ENCODE measurements at places on chromosomes 1 and 21.

DNA sequence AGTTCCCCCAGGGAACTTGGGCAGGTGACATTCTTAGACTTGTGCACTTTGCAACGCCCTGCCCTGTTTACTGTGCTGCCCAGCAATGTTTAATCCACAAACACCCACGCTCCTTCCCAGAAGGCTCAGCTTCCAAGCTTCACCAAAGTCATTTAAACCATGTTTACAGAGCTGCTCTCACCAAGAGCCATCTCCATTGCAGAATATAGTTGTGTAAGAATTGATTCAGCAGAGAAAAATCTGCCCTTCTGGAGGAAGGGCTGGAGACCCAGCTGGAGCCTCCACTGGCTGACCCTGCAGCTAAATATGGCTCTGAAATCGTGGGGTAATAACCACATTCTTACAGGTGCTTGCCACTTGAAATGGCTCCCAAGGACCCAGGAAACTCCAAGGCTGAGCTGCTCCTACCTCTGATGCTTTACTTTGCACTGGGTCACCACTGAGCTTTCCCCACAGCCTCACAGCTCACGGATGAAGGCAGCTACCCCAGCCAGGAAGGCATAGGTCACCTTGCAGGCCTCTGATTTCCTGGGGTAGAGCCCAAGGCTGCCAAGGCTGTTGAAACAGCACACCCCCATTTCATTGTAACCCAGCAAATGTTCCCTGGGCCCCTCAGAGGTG is 8.7 kb downstream of the CAPN2 start:
- no peak for DNase-seq

DNA sequence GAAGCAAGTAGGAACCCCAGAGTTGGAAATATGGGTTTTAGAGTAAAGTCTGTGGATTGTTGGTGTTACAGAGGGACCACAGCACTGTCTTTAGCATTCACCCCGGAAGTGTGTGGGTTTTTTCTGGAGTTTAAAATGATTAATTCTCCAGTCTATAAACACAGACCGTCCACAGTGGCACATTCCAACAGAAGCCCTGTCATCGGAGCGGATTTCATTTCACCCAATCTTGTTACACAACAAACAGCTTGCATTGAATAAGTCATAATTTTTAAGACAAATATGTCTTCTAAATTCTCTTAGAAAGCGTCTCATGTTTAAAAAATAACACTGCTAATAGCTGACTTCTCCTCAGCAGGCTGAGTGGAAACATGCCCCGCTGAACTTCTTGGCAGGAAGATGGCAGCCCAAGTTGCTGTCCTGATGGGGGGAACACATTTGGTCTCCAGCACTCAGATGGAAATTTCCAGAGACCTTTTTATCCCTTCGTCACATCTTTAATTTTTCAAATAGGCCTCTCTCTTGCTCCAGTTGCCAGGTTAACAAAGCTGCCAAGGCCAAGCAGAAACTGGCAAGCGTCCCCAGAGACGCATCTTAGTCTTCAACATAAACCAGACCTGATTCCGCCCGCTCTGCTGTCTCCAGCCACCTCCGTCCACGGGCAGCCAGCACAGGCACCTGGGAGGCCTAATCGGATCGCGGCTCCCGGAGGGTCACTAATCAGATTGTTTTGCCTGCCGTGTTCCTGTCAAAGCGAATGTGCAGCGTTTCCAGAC is 28.8 kb upstream of the SLC19A1 start:
- DNase-seq, result no peak

DNA sequence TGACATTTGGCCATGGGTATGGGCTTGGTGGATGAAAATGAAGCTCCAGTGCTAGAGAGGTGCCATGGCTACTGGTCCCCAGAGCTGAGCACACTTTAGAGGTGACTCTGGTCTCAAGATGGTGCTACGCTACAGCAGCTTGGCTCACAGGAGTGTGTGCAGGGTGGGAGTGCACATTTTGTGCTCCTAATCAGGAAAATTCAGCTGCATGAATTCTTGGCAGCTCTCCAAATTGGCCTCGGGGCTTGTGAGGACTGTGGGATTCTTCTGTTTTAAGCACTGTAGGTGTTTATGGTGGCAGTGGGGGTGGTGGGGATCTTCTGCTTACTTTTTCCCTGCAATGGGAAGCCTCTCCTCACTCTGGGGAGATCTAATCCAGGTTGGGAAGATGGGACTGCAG is 17.3 kb upstream of the TIPRL start:
- no peak for DNase-seq

DNA sequence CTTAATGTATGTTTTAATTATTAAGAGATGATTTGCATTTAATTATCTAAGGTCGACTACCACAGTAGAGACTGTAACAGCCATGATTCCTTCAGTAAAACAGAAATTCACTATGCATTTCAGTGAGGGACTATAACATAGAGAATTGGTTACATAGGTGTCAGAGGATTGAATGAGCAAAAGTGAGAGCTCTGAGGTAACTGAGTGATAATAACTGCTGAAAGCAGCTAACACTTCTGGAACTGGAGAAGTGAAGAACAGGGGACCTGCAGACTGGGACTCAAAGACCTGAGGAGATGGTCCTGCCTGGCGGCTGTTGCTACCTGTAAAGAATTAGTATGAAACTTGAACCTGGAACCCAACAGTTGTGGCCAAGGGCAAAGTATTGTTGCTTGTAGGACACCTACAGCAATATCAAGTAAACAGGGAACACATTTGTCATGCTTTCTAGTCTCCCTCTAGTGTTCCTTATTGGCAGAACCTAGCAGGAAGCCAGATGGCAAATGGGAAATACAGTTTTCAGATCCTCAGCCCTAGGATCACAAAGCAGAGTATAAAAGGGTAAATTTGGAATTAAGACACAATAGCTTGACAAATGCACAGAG is 110.6 kb downstream of the HS2ST1 start:
- peak; percentile 7 for DNase-seq

DNA sequence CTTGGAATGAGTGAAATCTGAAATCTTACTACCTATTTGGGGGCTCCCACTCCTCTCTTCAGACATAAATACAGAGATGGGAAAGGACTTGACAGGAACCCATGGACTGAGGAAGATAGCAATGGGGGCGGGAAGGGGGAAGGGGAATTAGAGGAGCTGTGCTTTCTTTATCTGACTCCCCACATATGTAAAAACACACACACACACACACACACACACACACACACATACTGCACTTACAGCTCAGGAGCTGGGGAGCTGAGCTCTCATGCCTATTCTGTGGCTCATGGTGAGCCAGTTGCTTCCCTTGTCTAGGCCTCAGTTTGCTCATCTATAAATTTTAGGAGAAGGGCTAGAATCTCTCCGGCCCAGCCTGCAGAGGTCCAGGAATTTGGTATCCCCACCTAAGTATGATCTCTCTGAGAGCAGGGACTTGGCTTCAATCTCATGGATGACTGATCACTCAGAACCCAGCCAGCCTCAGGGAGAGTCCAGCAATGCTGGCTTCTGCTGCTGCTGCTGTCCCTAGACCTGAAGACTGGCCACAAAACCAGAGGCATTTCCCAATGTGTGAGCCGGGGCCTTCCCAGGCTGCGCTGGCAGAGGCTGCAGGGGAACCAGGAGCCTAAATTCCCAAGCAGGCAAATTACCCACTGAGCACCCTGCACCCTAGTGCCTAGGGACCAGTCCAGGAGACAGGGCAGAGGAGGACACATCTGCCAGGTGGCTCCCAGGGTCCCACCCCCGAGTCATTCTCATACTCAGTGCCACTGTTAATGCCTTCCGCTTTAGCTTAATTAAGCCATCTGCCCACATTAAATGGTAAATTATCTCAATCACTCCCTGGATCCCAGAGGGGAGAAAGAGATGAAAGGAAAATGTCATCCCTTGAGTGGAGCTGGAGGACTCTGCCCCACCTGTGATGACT is 57.5 kb upstream of the RBM15 start:
- no peak for DNase-seq

GRCh38 chr1:150875197-150876118 is 941 bp downstream of the ARNT start:
- DNase-seq, result no peak

- peak; percentile 21 for DNase-seq
These were observed 6.9 kb upstream of the ANKRD35 start for GRCh38 chr1:145892486-145893087.

GRCh38 chr1:97348599-97349265 is 572.1 kb downstream of the DPYD start:
- DNase-seq, result no peak

DNA sequence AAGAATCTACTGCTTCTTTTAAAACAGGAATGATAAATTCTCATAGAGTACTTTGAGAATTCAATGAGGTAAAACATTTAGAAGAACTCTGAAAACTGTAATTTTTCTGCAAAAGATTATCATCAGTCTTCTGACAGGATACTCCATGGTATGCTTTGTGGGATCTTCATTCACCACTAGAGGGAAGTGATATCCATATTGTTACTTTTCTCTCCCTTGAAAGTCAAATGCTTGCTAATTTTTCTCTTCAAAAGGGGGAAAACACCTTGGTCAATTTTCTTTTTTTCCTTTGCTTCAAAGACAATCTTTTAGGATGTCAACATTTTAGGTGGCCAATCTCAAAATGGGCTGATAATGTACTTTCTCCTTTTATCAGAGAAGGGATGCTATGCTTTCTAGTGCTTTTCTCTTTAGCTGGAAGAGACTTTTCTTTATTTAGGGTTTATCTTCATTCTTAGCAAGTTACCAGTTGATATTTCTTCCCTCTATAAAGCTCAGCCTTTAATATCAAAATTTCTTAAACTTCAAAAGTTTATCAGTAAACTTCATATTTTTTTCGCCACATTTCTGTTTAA is 95.5 kb downstream of the NEGR1 start:
- no peak for DNase-seq

DNA sequence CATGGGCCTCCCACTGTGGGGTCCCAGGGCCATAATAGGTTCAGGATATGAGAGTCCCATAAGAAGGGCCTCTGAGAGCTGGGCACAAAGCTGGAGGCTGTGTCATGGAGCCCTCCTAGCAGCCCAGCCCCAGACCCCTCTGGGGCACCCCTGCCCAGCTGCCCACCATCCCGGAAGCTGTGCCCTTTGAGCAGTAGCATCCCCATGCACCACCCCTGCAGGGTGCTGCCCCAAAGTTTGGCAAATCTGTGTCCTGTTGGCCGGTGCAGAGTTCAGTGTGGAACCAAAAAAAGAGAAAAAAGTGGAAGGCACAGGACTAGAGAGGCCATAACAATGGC is 17.6 kb downstream of the TNNT2 start:
- DNase-seq, result no peak

- DNase-seq, result no peak
These were observed 41.7 kb downstream of the NFIA start for GRCh38 chr1:61124078-61124477.

- no peak for DNase-seq
These were observed 671.7 kb upstream of the PTBP2 start for GRCh38 chr1:96049759-96050409.

DNA sequence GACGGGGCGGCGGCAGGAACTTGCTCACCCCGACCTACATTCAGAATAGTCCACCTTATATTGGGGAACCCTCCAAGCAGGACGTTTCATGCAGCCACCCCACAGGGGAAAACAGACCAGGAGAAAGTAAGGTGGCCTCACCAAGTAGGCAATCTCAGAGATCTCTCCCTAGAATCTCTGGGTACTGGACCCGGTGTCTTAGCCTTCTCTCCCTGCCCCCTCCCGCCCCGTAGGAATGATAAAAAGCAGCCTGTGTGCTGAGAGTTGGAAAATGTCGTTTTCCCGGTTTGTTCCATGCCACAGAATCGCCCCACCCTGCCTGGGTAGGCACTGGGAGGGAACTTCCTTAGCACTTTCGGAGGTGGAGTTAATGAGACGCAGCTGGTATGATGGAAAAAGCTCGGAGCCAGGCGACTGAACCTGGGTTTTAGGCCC is 789 bp upstream of the PTPN14 start:
- DNase-seq, result no peak

DNA sequence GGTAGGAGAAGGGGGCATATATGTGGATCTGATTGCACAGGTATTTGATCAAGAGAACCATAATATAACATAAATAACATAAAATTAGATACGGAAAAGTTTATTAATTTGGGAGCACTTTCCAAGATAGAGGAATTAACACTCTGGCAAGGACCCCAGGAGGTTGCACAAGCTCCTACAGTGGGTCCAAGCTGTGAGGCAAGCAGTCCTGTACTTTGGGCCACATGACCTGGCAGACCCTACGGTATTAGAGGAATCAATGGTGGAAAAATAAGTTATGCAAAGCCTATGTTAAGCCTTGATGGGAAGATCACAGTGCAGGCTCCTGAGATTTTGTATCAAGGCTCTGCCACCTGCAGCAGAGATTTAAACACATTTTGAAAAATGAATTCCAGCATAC is 220.1 kb downstream of the COL24A1 start:
- no peak for DNase-seq

- DNase-seq, result no peak
These were observed 18.9 kb downstream of the RIMKLA start for GRCh38 chr1:42399315-42400100.

DNA sequence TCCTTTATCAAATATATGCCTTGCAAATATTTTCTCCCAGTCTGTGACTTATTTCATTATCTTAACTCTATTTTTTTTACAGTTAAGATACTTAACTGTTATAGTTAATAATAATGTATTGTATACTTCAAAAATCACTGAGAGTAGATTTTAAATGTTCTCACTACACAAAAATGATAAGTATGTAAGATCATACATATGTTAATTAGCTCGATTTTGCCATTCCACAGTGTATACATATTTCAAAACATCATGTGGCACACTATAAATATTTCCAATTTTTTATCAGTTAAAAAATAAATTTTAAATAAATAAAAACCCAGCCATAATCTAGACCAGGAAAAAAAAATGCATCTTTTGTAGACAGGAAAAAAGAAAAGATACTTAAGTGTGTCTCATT is 27.2 kb downstream of the CTTNBP2NL start:
- no peak for DNase-seq

GRCh38 chr1:96927125-96927524 is 205.5 kb downstream of the PTBP2 start:
- DNase-seq, result no peak

- no peak for DNase-seq
These were observed 20.0 kb upstream of the CPT2 start for GRCh38 chr1:53176452-53177208.

DNA sequence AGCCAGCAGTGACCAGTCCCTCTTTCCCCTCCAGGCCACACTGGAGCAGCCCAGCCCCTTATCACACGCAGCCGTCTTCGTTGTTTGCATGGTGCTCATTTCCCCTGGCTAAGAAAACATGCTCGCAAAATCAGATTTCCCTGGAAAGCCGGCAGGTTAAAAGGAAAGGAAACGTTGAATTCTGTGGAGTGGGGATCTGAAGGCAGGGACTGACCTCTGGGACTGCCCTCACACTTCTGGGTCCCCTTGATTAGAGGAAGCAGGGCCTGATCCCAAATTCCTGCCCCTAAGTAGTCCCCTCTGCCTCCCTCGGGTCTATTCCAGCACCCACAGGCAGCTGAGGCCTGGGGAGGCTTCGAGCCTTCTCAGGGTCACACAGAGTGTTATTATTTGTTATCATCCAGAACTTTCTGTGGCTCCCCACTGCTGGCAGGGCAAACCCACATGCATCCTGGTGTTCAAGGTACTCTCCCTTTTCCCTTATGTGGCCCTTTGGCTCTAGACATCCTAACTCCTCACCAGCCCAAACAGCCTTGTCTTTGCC is 125.2 kb upstream of the ZBTB40 start:
- no peak for DNase-seq
